ENCODE measurements at places on chromosomes 7 and 10. TPM values are rescaled to one million over a fixed set of nuclear protein-coding genes. Genes with fewer than 3 reads are reported as not detected.

GRCh38 chr10:117345143-117345542, 30.1 kb downstream of the PDZD8 start:
- H3K4me1 ChIP-seq = peaks cover 35% of the 10 kb centered on the region
- H3K36me3 ChIP-seq = peaks cover 13% of the 10 kb centered on the region
- H3K4me3 ChIP-seq = no peak overlapping the region

GRCh38 chr7:139728203-139728602, 49.6 kb downstream of the HIPK2 start:
- H3K27me3 ChIP-seq = no peaks in the 10 kb centered on the region
- no peak overlapping the region for H3K4me3 ChIP-seq
- H3K4me1 ChIP-seq = peaks cover 50% of the 10 kb centered on the region
- no peak for DNase-seq

The GSTO1 gene
- total RNA-seq = 247 TPM

The PHYHIPL gene
- not detected for total RNA-seq

DNA sequence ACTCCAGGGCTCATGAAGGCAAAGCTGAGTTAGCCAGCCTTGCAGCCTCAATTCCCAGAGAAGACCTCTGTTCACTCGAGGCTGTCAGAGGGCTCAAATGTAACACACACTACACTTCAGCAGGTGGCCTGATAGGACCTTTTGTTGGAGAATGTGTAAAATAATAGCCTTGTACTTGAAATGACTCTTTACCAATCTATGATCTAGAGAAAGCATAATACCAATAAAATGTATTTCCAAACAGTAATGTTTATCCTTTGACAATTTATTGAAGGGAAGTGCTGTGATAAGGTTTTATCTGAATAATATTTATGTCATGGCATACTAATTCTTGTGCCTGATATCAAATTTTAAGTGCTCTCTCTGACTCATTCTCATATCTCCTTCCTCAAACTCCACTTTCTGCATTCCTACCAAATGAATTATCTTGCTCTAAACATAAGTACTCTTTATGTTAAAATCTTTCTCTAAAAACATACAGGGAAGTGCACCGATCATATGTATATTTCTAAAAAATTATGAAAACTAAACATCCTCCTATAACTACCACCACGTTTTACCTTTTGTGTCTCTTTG, 20.9 kb downstream of the CYP3A7 start:
- no peaks in the 10 kb centered on the region for H3K36me3 ChIP-seq
- no peak overlapping the region for H3K4me3 ChIP-seq
- H3K4me1 ChIP-seq = no peaks in the 10 kb centered on the region
- no peak overlapping the region for H3K27ac ChIP-seq
- DNase-seq = no peak
- H3K27me3 ChIP-seq = no peaks in the 10 kb centered on the region

The CCZ1 gene
- 80.1 TPM for total RNA-seq

- DNase-seq = no peak
- no peak overlapping the region for H3K27ac ChIP-seq
- H3K4me3 ChIP-seq = no peak overlapping the region
- H3K36me3 ChIP-seq = no peaks in the 10 kb centered on the region
- peaks cover 15% of the 10 kb centered on the region for H3K4me1 ChIP-seq
- peaks cover 41% of the 10 kb centered on the region for H3K27me3 ChIP-seq
These were observed 3.2 kb downstream of the CDH23 start for GRCh38 chr10:71399946-71400345.

DNA sequence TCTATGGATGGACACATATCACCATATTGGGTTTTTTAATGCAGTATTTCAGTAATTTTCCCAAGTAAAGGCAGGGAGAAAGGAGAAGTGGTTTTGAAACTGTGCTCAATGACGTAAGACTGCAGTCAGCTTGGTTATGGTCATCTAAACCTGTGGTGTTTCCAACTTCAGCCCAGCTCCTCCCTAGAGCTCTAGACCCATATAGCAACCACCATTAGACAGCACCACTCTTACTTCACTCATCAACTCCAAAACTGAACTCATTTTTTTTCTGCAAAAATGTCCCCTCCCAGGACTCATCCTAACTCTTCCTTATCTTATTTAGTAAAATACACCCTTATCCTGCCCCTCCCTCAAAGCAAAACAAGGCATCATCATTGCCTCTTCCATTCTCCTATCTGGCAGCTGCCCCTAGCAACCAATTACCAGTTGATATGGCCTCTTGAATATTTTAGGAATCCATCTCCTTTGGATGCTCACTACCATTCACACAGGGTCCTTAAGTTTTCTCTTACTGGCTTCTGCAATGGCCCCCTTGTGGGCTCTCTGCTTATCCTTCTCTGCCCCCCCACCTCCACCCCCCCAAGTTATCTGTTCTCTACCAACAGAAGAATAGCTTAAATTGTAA, 1.5 kb upstream of the RALA start:
- H3K4me1 ChIP-seq = peaks cover 49% of the 10 kb centered on the region
- H3K27ac ChIP-seq = peak overlapping the region; percentile 43
- peaks cover 8% of the 10 kb centered on the region for H3K36me3 ChIP-seq
- no peak for DNase-seq

- H3K27me3 ChIP-seq = no peaks in the 10 kb centered on the region
- DNase-seq = no peak
- H3K36me3 ChIP-seq = peaks cover 18% of the 10 kb centered on the region
- no peak overlapping the region for H3K27ac ChIP-seq
- H3K4me3 ChIP-seq = no peak overlapping the region
These were observed 139.1 kb upstream of the NPS start for GRCh38 chr10:127410030-127410429.

DNA sequence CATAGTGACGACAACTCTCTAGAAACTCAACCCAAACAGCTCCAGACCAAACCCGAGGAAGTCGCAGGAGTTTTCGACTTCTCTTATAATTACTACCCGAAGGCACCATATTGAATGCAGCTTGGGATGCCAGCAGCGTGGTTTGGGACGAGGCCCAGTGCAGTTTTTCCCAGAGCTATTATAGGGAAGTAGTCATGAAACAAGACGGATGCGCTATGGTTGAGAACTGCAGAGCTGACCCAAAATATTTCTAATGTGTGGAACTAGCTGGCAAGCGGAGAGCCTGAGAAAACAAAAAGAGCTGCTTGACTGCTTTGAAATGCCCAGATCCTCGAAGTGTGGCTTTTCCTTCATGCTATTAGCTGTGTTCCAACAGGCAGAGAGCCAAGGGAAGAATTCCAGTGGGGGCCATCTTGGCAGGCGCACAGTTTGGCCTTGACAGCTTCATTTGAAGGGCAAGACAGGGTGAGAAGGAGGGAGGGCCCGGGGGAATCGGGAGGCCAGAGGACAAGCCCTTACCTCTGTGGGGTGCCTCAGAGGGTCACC, 122.7 kb downstream of the CUL2 start:
- no peaks in the 10 kb centered on the region for H3K36me3 ChIP-seq
- no peak overlapping the region for H3K4me3 ChIP-seq
- no peaks in the 10 kb centered on the region for H3K4me1 ChIP-seq
- H3K27me3 ChIP-seq = no peaks in the 10 kb centered on the region
- no peak for DNase-seq
